ENCODE measurements at places on chromosomes 16 and 17. TPM values are rescaled to one million over a fixed set of nuclear protein-coding genes. Genes with fewer than 3 reads are reported as not detected.

CLEC19A gene
- 8.2 TPM for total RNA-seq

FOXN1 gene
- not detected for total RNA-seq

ARL5C gene
- not detected for total RNA-seq

SKAP1 gene
- not detected for total RNA-seq

HEATR9 gene
- not detected for total RNA-seq

ZNF785 gene
- 17.8 TPM for total RNA-seq

ASIC2 gene
- 0.87 TPM for total RNA-seq

MLYCD gene
- total RNA-seq, result 2.5 TPM

DNA sequence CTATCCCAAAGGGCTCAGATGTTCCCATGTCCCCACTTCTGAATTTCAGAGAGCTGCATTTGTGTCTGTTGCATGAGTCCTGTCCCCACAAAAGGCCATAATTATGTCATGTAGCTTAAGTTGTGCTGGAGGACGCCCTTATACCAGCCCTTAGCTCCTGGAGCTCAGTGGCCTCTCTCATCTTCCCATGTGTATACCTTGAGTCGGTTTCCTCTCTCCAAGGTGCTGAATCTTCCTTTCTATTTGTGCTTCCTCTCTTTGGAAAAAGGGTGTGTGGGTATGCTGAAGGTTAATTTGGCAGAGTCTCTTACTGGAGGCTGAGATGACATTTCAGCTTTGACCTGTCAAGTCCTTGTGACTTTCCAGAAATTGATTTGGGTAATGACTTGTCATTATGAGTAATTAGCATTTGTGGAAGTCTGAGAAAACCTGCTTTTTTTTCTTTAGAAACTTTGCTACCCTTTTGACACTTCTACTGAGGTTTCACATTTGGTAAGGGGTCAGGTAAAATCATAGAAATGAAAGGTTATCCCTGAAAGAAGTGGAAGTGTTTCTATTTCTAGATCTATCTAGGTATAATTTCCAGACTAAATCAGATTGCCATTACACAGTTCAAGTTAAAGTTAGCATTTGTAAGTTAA lies 185.4 kb downstream of the ABCC12 start:
- no peaks in the 10 kb centered on the region for H3K36me3 ChIP-seq
- no peak overlapping the region for H3K4me3 ChIP-seq
- DNase-seq, result peak; percentile 88

DNA sequence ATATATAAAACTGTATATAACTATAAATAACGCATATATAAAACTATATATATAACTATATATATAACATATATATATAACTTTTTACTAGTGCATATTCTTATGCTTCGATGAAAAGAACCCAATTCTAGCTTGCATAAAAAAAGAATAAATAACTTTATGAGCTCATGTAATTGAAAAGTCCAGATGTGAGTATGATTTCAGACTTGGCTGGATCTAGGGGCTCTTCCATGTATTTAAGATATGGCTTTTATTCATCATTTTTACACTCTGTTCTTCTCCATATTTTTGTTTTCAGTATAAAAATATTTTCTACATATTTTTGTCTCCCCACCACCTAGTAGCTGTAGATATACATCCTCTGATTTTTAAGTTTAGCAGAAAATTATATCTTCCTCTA lies 417.5 kb downstream of the CDH11 start:
- no peaks in the 10 kb centered on the region for H3K4me1 ChIP-seq
- H3K27ac ChIP-seq, result no peak overlapping the region
- H3K4me3 ChIP-seq, result no peak overlapping the region
- no peaks in the 10 kb centered on the region for H3K36me3 ChIP-seq
- H3K27me3 ChIP-seq, result no peaks in the 10 kb centered on the region
- no peak for DNase-seq

GRCh38 chr16:46620266-46621005 lies 743 bp downstream of the SHCBP1 start:
- H3K4me1 ChIP-seq, result peaks cover 10% of the 10 kb centered on the region
- DNase-seq, result no peak
- H3K36me3 ChIP-seq, result peaks cover 8% of the 10 kb centered on the region

DNA sequence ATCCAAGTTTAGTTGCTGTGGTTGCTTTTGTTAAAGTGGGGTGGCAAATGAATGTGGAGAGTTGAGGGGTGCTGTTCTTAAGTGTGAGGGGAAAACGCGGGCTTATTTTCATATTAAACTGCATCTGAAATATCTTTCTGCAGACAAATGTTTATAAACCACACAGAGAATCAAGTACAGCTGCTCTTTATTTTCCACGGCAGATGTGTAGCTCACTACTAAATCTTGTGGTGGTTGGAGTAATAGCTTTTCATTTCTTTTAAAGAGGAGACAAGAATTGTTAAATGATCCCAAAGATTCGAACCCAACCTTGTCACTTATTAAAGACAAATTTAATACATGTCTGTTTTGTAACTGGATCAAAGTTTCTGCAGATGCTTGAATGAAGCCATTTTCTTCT lies 2.1 kb downstream of the CLTC start:
- no peaks in the 10 kb centered on the region for H3K36me3 ChIP-seq
- H3K4me1 ChIP-seq, result peaks cover 29% of the 10 kb centered on the region
- H3K4me3 ChIP-seq, result peak overlapping the region; percentile 91
- no peak for DNase-seq

- H3K36me3 ChIP-seq, result no peaks in the 10 kb centered on the region
- no peak overlapping the region for H3K4me3 ChIP-seq
- no peak for DNase-seq
- no peak overlapping the region for H3K27ac ChIP-seq
- peaks cover 85% of the 10 kb centered on the region for H3K27me3 ChIP-seq
- H3K4me1 ChIP-seq, result peaks cover 12% of the 10 kb centered on the region
Measured at GRCh38 chr17:81806461-81807209, 2.7 kb downstream of the GCGR start.

- no peaks in the 10 kb centered on the region for H3K36me3 ChIP-seq
- no peak for DNase-seq
- no peaks in the 10 kb centered on the region for H3K4me1 ChIP-seq
- H3K4me3 ChIP-seq, result no peak overlapping the region
- no peaks in the 10 kb centered on the region for H3K27me3 ChIP-seq
Measured at GRCh38 chr16:57401943-57402640, 2.5 kb upstream of the CCL17 start.

- H3K4me1 ChIP-seq, result no peaks in the 10 kb centered on the region
- H3K4me3 ChIP-seq, result no peak overlapping the region
- H3K27ac ChIP-seq, result no peak overlapping the region
- DNase-seq, result no peak
- no peaks in the 10 kb centered on the region for H3K27me3 ChIP-seq
Measured at GRCh38 chr16:5722116-5722619, 624.6 kb upstream of the EEF2KMT start.

DNA sequence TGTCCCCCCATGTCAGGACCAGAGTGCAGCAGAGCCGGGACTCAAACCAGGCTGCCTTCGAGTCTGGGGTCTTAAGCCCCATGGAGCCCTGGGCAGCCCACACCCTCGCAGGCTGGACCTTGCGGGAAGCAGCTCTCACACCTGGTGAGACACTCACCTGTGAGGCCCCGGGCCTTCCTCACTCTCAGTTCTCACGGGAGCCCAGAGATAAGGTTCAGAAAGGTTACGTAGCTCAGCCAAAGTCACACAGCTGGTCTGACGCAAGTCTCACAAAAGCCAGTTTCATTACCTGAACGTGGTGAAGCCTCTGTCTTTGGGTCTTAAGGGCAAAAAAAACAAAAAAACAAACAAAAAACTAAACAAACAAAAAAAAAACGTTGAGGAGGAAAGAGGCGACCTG lies 32.8 kb upstream of the SSTR5 start:
- H3K27ac ChIP-seq, result no peak overlapping the region
- no peaks in the 10 kb centered on the region for H3K36me3 ChIP-seq
- no peak overlapping the region for H3K4me3 ChIP-seq
- H3K27me3 ChIP-seq, result no peaks in the 10 kb centered on the region

- no peak overlapping the region for H3K4me3 ChIP-seq
- no peaks in the 10 kb centered on the region for H3K27me3 ChIP-seq
- H3K4me1 ChIP-seq, result no peaks in the 10 kb centered on the region
- no peak overlapping the region for H3K27ac ChIP-seq
Measured at GRCh38 chr16:77760800-77761199, 27.6 kb upstream of the VAT1L start.

- no peaks in the 10 kb centered on the region for H3K36me3 ChIP-seq
- no peak overlapping the region for H3K27ac ChIP-seq
- H3K4me3 ChIP-seq, result no peak overlapping the region
- H3K27me3 ChIP-seq, result no peaks in the 10 kb centered on the region
Measured at GRCh38 chr16:25707982-25708583, 16.3 kb downstream of the HS3ST4 start.

GRCh38 chr17:65078441-65079160 lies 22.1 kb upstream of the GNA13 start:
- H3K27me3 ChIP-seq, result no peaks in the 10 kb centered on the region
- no peak overlapping the region for H3K4me3 ChIP-seq
- DNase-seq, result no peak
- no peak overlapping the region for H3K27ac ChIP-seq

DNA sequence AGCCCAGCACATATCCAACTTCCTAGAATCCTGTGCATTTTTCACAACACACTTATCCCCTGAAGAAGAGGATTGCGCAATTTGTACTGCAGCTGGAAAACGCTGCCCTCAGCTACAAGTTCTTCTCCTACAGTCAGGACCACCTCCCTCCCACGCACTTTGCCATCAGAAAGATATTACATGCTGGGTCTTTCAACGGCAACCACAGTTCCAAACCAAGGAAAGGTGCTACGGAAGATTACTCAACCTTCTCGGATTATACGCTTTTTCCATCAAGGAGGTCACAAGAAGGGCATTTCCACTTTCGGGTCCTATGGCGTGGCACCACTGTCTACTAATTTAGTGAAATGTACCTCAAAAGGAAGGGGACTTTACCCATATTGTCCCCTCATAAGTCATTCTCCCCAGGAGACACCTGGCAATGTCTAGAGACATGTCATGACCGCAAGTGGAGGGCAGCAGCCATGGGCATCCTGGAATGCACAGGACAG lies 35.2 kb downstream of the USP7 start:
- H3K27me3 ChIP-seq, result no peaks in the 10 kb centered on the region
- no peaks in the 10 kb centered on the region for H3K4me1 ChIP-seq
- H3K36me3 ChIP-seq, result no peaks in the 10 kb centered on the region
- H3K4me3 ChIP-seq, result no peak overlapping the region
- no peak for DNase-seq
- no peak overlapping the region for H3K27ac ChIP-seq

- H3K36me3 ChIP-seq, result no peaks in the 10 kb centered on the region
- peaks cover 5% of the 10 kb centered on the region for H3K4me1 ChIP-seq
- no peak overlapping the region for H3K4me3 ChIP-seq
- no peak overlapping the region for H3K27ac ChIP-seq
- H3K27me3 ChIP-seq, result no peaks in the 10 kb centered on the region
Measured at GRCh38 chr17:59424331-59424730, 92.9 kb downstream of the YPEL2 start.

GRCh38 chr16:89821438-89822187 lies 5.2 kb upstream of the FANCA start:
- no peaks in the 10 kb centered on the region for H3K27me3 ChIP-seq
- H3K36me3 ChIP-seq, result no peaks in the 10 kb centered on the region
- H3K4me1 ChIP-seq, result peaks cover 12% of the 10 kb centered on the region
- no peak overlapping the region for H3K27ac ChIP-seq
- H3K4me3 ChIP-seq, result no peak overlapping the region

- H3K27ac ChIP-seq, result no peak overlapping the region
- no peaks in the 10 kb centered on the region for H3K4me1 ChIP-seq
- no peak for DNase-seq
- H3K27me3 ChIP-seq, result no peaks in the 10 kb centered on the region
Measured at GRCh38 chr17:33019161-33019890, 27.7 kb downstream of the SPACA3 start.

DNA sequence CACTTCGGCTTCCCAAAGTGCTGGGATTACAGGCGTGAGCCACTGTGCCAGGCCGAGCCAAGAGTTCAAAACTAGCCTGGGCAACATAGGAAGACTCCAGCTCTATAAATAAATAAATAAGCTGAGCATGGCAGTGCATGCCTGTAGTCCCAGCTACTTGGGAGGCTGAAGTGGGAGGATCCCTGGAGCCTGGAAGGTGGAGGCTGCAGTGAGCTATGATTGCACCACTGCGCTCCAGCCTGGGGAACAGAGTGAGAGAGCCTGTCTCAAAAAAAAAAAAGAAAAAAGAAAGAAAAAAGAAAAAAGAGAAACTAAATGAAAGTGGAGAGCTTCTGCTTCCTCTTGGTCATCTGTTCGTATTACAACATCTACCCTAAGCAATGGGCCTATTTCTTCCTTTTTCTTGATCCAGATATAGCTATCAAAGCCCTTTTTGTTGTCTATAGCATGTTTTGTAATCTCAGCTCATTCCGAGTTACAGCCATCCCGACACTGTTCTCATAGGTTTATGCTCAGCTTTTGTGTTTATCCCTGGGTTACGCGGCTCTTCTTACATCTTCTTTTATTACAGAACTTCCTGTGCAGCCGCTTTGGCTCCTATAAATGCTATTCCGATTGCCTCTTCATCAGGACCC lies 14.1 kb upstream of the MAPK3 start:
- H3K36me3 ChIP-seq, result no peaks in the 10 kb centered on the region
- H3K27me3 ChIP-seq, result no peaks in the 10 kb centered on the region
- no peaks in the 10 kb centered on the region for H3K4me1 ChIP-seq
- no peak for DNase-seq
- H3K4me3 ChIP-seq, result no peak overlapping the region

DNA sequence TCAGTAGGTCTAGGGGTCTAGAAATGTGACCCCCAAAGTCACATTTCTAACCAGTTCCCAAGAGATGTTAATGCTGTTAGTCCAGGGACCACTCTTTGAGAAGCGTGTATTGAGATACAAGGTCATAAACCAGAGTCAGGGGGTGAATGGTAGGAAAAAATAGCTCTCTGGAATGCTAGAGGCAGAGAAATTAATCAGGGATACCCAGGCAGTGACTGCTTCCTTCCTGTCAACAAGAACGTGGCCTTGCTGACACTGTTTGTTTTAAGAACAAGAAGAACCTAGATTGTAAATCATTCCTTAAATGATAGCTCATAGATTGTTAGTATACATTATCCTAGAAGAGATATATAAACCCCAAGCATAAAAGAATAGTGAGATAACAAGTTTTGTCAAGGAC lies 43.8 kb downstream of the PITPNM3 start:
- H3K4me1 ChIP-seq, result peaks cover 24% of the 10 kb centered on the region
- no peak for DNase-seq
- no peak overlapping the region for H3K4me3 ChIP-seq
- no peaks in the 10 kb centered on the region for H3K36me3 ChIP-seq
- no peak overlapping the region for H3K27ac ChIP-seq
- no peaks in the 10 kb centered on the region for H3K27me3 ChIP-seq

GRCh38 chr17:39737760-39738567 lies at the start of gene GRB7:
Gene GRB7 (plus strand): TSS chr17:39737938. CDS start chr17:39742302, 4,364 bp downstream.
- peak; percentile 52 for DNase-seq
- no peaks in the 10 kb centered on the region for H3K36me3 ChIP-seq
- H3K27ac ChIP-seq, result no peak within 1 kb of the TSS
